Muscle of leg (tissue), 16 donors: ENCODE measurements at places on chromosomes 11 and 22. TPM values are rescaled to one million over a fixed set of nuclear protein-coding genes. Genes with fewer than 3 reads are reported as not detected.
A peak's percentile ranks its signal among the peaks of the same experiment; 100 is the strongest.

The WT1 gene
- not detected for total RNA-seq

GRCh38 chr22:50035976-50036724, 21.9 kb downstream of the TTLL8 start:
- peaks cover 11% of the 10 kb centered on the region for H3K27me3 ChIP-seq
- no peaks in the 10 kb centered on the region for H3K4me1 ChIP-seq
- no peak for DNase-seq

DNA sequence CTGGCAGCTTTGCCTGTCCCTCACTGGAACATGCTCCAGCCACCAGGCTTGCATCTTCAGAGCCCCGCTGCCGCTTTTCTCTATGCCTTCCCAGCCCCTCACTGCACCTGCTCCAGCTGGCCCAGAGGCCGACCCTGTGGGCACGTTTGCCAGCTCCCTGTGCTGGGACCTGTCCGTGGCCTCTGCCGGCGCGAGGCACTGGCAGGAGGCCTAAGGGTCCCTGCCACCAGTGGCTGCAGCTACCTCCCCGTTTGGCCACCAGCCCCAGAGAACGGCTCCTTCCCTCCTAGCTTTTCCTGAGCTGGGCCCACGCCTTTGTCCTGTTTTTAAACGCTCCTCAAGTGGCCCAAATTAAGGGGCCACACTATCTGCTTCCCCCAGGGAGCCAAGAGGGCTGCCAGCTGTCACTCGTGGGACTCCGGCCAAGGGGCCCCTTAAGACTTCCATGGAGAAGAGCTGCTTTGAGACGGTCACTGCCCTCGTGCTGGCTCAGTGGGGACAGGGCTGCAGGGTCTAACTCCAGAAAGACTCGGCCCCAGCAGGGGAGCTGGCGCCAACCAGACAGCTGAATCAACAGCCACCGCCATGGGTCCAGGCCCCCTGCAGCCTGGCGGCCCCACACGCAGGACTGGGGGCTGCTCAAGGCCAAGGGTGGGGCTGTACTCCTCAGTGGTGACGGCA, 24.6 kb upstream of the WNT7B start:
- peak overlapping the region; percentile 60 for H3K27ac ChIP-seq
- H3K4me3 ChIP-seq = no peak overlapping the region
- DNase-seq = peak; percentile 64
- H3K36me3 ChIP-seq = no peaks in the 10 kb centered on the region

DNA sequence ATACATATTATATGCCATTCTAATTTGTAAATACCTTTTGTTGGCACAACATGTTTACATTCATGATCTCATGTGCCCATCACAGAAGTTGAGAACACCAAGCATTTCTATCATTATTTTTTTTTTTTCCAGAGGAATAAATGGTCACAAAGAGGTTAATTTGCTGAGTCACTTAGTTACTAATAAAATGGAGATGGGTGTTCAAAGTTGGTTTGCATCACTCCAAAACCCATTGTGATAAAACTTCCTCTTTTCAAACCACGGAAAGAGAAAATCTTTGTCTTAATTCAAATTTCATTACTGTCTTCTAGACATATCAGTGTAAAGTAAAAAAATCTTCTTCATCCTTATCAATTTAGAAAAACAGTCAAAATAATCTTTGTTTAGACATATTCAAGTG, 636.8 kb upstream of the CCDC179 start:
- no peak for DNase-seq
- no peaks in the 10 kb centered on the region for H3K4me1 ChIP-seq
- no peak overlapping the region for H3K4me3 ChIP-seq
- no peaks in the 10 kb centered on the region for H3K27me3 ChIP-seq
- no peak overlapping the region for H3K27ac ChIP-seq
- no peaks in the 10 kb centered on the region for H3K36me3 ChIP-seq
